ENCODE measurements at places on chromosomes 13 and 19.

- DNase-seq: no peak
These were observed 4.3 kb upstream of the LATS2 start for GRCh38 chr13:21065686-21066085.

- DNase-seq: no peak
These were observed 15.0 kb downstream of the PLIN4 start for GRCh38 chr19:4503132-4503824.

DNA sequence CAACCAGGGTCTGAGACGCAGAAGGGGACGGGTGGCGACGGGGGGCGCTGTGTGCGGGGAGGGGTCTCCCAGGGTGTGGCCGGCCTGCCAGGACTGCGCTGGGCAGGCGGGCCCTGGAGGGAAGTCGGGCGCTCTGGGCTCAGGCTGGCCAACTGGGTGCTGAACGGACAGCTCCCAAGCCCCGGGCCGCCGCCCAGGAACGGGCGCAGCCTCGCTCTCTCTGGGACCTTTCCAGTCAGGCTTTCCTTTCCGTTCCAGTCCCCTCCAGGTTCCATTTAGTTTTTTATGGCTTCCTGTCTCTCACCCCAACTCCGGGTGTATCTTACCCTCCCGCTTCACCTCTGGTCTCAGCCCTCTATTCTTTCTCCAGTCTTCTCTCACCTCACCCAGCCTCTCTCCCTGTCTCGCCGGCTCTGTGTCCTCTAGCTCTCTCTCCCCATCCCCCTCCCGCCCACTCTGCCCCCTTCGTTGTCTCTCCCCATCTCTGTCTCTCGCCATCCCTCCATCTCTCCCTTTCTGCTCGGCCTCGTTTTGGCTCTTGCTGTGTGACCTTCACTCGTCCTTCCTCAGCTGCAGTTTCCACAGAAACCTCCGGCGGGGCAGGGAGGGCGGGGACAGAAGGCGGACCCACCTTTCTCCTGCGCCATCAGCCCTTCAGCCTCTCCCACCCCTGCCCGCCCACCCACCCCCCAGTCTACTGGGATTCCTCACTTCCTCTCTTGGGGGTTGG is 3.3 kb upstream of the ATP1A3 start:
- peak; percentile 81 for DNase-seq

GRCh38 chr19:41411968-41412265 is 14.3 kb downstream of the BCKDHA start:
- DNase-seq: no peak

GRCh38 chr19:3665681-3666544 is 34.4 kb downstream of the PIP5K1C start:
- peak; percentile 55 for DNase-seq

DNA sequence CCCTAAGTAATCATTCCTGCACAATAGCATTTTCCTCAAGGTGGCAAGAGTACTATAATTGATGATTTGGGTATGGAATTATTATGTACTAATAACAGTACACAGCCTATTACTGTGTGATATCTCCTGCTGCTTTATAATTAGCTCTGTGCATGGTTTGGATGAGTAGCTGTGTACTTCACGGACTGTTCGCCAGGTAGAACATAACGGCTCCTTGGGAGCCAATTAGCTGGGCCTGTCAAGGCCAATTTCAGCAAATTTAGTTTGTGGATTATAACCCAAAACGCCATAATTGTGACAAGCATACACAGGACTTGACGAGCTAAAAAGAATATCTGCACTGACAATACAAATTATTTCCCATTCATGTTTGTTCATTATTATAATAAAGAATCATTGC is 1584.2 kb downstream of the SLITRK1 start:
- no peak for DNase-seq

- no peak for DNase-seq
These were observed 811 bp upstream of the ZNF8 start for GRCh38 chr19:58277748-58278540.

GRCh38 chr19:4932711-4933110 is 23.4 kb downstream of the UHRF1 start:
- no peak for DNase-seq

- DNase-seq: no peak
These were observed 16.2 kb downstream of the CAPN12 start for GRCh38 chr19:38727868-38728660.

GRCh38 chr13:113343692-113343968 is 20.3 kb downstream of the GRTP1 start:
- no peak for DNase-seq

Data from kidney (tissue), 22 donors.